ENCODE measurements at places on chromosomes 13 and 19.

DNA sequence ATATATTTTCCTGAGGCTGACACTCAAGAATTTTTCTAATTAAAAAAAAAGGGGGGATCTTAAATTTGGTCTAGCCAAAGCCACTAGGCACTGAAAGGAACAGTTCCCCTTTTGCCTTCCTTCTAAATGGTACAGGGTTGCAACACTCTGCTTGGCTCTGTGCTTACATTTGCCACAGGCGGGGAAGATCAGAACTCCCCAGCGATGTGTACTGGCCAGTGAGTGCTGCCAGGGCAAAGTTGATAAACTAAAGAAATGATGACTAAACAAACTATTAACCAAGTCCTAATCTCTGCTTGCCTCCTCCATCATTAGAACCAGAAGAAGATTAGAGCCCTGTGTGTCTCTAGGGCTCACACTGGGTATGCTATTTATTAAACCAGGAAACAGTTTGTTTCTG is 75.3 kb upstream of the SCEL start:
- no peak for DNase-seq

DNA sequence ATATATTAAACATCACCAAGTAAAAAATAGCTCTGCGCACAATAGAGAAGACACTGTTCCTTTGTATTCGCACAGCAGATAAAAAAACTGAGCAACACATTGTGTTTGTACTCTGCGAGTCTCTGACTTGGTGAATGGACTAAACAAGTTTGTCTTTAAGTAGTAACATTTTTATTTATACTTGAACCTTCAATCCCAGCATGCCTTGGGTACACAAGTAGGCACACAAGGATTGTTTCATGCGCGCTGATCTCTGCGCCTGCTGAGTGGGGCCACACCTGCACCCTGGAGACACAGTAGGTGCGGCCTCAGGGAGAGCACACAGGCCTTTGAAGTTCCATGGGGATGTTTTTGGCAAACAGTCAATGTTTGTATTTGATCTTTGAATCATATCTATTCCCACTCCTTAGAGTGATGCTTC is 318.9 kb downstream of the MYO16 start:
- DNase-seq, result no peak

DNA sequence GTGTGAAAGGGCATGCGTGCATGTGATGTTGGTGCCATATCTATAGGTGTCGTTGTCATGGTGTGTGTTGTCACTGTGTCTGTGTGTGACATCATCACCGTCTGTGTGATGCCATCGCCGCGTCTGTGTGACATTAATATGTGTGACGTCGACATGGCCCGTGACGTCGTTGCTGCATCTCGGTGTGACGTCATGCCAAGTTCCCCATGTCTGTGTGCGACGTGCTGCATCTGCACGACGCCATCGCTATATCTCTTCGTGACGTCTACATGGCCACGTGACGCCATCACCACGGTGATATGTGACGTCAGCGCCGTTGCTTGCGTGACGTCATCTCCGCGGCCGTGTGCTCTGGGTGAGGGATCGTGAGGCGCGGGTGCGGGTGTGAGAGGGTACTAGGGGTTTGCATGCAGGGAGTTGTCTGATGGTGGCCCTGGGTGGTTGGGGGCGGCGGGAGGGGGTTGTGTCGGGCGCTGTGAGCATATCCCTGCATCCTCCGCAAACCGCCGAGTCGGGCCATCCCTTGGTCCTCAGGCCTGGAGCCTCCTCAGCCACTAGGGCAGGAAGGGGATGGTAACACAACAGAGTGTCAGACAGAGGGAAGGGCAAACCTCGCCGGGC is 14.6 kb downstream of the GTPBP3 start:
- no peak for DNase-seq

- no peak for DNase-seq
These were observed at the start of gene NTF4 for GRCh38 chr19:49064768-49065611. TSS of gene NTF4 (minus strand) at chr19:49064818. CDS start at chr19:49061997, 2,821 bp downstream.

GRCh38 chr19:18596752-18597157 is 8.2 kb downstream of the REX1BD start:
- no peak for DNase-seq

- peak; percentile 29 for DNase-seq
These were observed 7.7 kb downstream of the TECR start for GRCh38 chr19:14536926-14537692.

GRCh38 chr19:1657746-1658145 is 5.3 kb upstream of the TCF3 start:
- no peak for DNase-seq

- no peak for DNase-seq
These were observed 31.3 kb upstream of the ZMYM2 start for GRCh38 chr13:19927117-19927748.

DNA sequence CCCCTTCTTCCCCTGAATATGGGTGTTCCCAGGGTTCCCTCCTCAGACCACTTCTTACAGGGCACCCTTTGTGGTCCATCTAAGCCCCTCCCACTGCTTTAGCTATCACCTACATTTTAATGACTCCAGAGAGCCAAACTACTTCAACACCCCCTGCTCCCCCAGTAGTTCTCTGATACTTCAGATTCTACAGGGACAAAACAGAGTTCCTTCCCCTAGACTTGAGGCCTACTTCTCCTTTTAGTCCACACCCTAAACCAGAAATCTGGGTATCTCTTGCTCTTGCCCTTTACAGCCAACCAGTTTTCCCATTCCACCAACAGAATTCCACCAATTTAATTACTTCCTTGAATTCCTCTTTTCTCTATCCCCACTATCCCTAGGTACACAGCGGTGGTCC is 107.2 kb downstream of the KCNRG start:
- DNase-seq, result no peak

DNA sequence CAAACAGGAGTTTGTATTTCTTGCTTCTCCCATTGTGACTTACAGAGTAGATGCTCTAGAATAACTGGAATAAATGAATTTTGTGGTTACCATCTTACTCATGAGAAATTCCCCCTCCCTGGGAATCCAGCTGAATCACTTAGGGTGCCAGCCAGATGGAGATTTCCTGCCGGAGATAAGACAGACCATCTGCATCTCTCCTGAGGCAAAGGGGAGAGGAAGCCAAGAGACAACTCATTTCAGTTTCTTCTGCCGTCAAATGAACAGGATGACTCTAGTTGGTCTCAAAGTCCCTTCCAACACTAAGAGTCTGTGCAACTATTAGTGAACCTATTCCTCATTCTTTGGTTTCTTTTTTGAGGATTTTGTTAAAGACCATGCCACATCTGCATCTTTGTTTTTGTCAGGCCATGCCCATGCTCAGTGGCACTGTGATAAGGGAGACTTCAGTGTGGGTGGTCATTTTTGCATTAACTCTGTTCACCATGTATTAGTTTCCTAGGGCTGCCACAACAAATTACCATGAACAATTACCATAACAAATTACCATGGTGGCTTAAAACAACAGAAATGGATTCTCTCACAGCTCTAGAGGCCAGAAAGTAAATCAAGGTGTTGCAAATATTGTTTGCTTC is 112.8 kb downstream of the NDFIP2 start:
- DNase-seq, result no peak

DNA sequence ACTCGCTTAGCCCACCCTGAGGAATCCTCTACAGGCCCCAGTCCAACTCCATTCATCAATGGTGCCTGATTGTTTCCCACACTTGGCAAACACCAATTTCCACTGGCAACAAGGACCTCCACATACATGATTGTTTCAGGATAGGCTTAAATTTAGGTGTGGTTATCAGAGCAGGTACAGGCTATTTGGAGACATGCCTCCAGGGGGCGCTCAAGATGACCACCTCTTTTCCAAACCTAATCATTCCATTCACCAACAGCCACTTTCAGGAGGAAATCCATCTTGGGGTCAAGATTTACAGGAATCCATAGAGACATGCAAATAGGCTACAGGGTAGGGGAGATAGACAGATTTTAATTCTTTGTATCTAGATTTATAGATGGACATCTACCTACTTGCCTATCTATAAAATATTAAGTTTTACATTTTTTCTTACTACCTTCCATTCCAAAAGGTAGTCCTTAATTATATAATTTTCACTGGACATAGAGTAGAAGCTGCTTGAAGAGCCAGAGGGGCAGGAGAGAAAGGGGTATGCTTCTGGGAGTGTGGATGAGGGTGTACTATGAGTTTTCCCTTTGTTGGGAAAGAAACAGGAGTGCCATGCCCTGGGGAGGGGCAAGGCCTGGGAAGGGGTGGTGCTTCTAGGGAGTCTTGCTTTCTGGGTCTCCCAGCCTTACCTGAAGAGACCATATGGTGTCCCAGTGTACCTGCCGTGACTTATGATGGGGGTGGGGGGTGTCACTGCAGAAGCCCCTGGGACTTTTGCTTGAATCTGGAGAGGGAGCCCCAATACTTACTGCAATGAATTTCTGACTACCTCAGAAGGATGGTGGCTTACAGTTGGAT is 14.1 kb upstream of the PCDH8 start:
- DNase-seq, result no peak

DNA sequence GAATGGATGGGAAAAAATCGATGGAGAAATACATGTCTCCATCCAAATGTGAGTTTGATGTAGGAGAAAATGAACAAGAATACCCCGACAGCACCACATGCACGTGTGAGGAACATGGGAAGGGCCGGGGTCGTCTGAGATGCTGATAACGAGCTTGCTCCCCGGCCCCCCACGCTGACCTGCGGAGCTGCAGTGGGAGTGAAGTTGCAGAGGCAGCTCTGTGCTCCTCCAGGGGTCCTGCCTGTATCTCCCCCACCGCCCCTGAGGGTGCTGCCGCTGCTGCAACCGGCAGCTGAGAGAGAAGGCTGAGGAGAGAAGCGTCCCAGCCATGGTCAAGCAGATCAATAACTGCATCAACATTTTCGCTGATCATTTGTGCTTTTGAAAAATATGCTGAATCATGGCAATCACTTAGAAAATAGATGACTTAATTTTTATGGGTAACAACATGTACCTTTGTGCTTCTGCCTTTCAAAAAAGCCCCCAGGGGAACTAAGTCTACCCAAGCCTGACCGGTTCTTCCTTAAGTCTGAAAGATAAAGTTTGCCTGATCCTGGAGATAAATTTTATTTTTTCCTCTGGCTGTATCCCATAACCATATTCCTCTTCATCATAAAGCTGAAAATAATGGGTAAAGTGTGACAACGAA is 18.2 kb upstream of the NAXD start:
- no peak for DNase-seq

GRCh38 chr13:61778531-61778930 is 362.9 kb upstream of the PCDH20 start:
- DNase-seq, result no peak

- no peak for DNase-seq
These were observed 2.9 kb downstream of the RBM26 start for GRCh38 chr13:79403113-79403512.

DNA sequence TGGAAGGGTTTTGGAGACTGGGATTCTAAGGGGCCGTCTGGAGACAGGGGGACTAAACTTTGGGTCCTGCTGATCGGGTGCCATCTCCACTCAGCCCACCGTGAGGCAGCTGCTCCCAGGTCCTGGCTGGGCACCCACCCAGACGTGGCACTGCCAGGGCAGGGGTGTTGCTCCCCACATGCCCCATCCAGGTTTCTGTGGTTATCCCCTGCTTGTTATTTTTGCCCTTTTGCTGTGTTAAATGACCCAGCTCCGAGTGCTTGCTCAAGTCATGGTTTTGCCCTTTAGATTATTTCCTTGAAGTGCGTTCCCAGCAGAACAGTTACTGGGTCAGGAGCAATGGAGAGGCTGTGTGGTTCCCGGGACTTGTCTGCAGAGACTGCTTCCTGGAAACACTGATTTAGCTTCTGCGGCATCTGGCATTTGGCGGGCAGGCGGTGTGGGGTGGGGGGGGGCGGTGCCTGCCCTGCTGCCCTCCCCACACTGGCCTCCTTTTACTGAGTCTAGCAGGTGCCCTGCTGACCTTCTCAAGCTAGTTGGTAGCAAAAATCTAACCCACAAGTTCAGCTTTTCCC is 1.9 kb downstream of the RAB11B start:
- no peak for DNase-seq

GRCh38 chr13:93730780-93731179 is 504.2 kb downstream of the GPC6 start:
- DNase-seq, result no peak

- DNase-seq, result no peak
These were observed 739 bp upstream of the ILF3 start for GRCh38 chr19:10653482-10653731.

- no peak for DNase-seq
These were observed 23.0 kb upstream of the PSG2 start for GRCh38 chr19:43105496-43105895.

- no peak for DNase-seq
These were observed 76.2 kb downstream of the C13orf42 start for GRCh38 chr13:51034906-51035305.

Measured in right kidney (tissue), 9 donors.